ENCODE measurements at places on chromosomes 3 and 15.
A peak's percentile ranks its signal among the peaks of the same experiment; 100 is the strongest.

DNA sequence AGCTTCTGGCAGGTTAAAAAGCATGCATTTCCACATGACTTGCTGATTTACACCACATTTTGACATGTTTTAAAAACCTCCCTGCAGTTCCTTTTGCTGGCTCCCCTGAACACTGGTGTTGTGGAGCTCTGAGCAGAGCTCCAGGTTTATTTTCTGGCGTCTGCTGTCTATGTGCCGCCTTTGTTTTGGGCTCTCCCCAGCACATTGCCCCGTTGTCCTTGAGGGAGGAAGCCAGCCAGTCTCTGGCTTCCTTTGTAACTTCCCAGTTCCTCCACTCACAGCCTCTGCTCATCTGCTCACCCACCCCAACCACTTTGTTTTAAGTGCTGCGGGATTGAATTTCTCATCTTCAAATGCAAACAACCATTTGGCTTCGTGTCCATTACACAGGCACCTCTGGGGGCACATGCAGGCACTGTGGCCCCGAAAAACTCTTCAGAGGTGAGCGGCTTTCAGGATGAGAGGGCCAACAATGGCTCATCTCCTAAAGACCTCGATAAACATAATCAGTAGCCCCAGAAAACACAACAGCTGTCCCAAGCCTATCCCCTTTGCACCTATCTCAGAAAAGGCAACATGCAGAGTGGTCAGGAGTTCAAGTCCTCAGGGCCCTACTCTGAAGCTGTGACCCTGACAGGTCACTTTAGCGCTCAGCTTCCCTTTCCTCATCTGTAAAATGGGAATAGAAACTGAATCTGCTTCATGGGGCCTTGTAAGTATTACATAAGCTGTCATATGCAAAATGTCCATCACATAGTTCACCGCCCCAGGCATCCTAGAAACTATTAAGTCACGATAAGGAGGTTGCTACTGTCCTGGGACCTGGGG, 1.3 kb upstream of the MEF2A start:
- DNase-seq = no peak

DNA sequence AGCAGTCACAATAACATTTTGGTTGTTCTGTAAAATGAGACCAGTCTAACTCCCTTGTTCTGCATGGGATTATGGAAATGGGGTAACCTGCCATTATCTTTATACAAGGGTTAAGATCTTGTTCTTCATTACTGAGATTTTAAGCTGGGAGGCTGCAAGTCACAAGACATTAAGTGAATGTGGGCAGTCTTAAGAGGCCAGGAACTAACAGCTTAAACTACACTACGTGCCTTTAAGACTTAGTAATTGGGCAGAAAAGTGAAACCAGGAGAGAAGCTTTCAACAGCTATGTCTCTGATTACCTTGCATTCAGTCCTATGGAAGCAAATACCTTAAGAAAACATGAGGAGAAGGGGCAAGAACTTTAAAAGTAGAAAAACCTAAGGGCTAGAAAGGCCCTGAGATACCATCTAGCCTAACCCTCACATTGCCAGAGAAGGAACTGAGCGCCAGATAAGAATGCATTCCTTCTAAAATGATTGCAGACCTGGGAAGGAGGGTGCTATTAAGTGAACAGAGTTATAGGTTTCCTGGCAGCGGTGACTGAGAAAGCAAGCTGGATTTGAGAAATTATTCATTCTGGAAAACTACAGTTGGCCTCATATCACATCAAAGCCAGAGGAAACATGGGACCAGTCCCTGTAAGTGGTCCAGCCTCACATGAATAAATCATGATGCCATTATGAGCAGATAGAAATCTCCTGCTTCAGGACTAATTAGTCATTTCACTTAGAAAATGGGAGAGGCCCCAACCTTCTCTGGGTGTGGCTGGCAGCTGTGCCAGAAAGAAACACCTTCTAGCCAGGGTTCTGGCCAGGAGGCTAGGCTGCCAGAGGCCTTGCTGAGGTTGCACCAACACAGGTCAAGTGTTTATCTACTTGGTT, 32.9 kb downstream of the DAPK2 start:
- peak; percentile 47 for DNase-seq

GRCh38 chr3:179676081-179676480, 23.2 kb downstream of the USP13 start:
- DNase-seq = no peak

GRCh38 chr3:42593635-42594034, 3.0 kb downstream of the SS18L2 start:
- DNase-seq = no peak

GRCh38 chr15:51310064-51310463, 28.3 kb downstream of the CYP19A1 start:
- DNase-seq = no peak

DNA sequence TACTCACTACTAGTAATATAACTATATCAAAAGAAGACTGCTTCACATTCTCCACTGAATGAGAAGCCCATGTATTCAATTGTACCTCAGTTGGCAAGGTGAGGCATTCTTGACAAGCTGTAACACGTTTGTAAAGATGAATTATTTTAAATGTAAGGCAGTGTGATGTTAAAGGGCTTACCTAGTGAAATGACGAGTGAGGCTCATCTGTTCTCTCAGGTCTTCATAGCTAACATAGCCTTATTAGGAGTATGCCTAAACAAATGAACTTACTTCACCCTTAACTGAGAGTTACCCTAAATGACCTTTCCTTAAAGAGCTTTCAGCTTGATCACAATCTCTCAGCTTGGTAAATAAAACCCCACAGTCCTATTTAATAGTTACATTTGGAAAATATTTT, 127.3 kb downstream of the FEZF2 start:
- no peak for DNase-seq

DNA sequence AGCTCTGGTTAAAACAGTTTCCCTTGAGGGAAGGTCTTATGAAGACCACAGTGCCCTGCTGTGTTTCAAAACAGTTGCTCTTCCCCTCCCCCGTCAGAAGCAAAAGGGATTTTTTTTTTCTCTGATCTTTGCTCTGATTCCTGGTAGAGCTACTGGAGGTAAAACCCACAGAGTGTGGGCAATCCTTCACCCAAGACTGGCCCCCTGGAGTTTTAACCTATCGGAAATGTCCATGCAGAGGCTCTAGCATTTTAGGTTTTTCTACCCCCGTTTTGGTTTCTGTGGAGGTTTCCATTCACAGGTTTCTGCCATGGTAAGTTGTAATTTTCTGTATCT, 27.7 kb downstream of the GRM2 start:
- peak; percentile 54 for DNase-seq

- DNase-seq = no peak
These were observed 49.5 kb downstream of the TLE3 start for GRCh38 chr15:70048198-70048565.

DNA sequence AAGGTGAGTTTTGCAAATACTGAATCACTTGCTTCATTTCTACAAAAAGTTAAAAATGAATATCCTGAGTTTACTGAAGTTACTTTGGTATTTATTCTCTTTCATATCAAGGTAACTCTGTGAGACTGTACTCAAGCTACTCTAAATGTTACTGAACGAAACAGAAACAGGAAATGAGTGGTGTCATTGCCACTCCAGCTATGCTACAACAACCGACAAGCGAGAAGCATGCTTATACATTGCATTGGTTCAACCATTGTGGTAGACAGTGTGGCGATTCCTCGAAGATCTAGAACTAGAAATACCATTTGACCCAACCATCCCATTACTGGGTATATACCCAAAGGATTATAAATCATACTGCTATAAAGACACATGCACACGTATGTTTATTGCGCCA, 313.2 kb upstream of the THBS1 start:
- DNase-seq = peak; percentile 52

- DNase-seq = no peak
These were observed 437.9 kb downstream of the CHL1 start for GRCh38 chr3:634511-634910.

- no peak for DNase-seq
These were observed 31.0 kb downstream of the MITF start for GRCh38 chr3:69770219-69770618.

DNA sequence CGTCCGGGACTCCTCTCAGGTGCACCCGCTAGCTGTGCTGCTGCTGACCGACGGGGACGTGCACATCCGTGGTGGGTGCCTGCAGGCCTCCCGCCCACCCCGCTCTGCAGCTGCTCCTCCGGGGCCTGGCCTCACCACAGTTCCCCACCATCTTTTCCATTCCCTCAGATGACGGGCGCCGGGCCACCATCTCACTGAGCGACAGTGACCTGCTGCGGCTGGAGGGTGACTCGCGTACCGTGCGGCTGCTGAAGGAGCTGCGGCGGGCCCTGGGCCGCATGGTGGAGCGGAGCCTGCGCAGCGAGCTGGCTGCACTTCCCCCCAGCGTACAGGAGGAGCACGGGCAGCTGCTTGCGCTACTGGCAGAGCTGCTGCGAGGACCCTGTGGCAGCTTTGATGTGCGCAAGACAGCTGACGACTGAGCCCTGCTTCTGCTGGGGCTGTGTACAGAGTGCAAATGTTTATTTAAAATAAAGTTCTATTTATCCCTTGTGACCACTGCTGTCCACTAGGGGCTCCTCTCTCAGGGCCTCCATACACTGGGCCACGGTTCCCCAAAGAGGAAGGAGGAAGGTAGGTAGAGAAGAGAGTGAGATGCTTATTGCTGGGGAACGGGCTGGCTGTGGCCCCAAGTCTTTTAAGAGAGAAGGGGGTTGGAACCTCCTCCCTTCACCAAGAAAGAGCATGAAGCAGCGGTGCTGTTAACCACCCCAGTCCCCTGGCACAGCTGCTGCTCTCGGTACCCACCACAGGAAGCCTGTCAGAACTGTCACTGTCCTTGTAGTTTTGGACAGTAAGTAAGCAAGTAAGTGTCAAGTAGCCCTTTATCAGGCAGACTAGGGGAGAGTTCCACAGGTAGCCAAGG, 47.0 kb downstream of the DHX30 start:
- no peak for DNase-seq

DNA sequence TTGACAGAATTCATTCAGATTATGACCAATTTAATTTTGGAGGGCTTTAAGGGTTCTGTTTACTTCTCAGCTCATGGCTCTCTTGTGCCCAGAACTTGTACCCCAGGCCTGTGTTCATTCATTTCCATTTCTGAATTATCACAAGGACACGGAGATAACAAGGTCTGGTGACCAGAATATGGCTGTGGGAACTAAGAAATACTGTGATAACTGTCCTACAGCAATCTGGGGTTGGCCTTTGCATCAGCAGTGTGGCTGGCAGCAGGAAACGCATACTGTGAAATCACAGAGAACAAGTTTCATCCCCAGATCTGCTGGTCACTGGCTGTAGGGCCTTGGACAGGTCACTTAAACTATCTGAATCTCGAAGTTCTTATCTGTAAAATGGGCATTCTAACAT, 41.8 kb upstream of the TPM1 start:
- DNase-seq = no peak

GRCh38 chr3:185382154-185382553, 19.2 kb downstream of the MAP3K13 start:
- no peak for DNase-seq

DNA sequence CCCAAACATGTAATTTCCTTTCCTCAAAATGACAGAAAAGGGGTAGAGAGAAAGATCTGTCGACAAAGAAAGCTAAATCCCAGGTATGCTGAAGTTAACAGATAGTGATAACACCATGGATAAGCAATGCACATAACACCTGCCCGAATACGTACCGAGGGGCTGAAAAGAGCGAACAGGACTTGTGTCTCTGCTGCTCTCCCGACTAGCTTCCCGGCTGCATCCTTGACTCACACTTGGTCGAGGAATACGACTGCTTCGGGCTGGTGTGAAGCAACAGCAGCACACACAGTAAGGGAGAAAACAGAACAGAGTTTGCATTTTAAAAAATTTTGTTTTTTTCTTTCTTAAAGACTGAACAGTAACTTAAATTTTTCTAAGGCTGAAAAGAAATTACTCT, 136.4 kb downstream of the CLASP2 start:
- no peak for DNase-seq

DNA sequence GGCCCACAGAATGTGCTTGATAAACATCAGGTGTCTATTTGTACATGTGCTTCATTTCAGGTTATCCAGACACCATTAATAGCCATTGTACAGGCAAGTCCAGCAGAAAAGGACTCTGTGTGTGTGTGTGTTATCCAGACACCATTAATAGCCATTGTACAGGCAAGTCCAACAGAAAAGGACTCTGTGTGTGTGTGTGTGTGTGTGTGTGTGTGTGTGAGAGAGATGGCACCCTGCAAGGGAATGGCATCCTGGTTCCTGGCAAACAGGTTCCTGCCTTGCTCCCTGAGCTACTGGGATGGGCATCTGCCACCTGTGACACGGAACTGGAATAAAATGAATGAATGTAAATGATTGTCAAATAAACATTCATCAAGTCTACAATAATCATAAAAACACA, 11.7 kb downstream of the SUCLG2 start:
- no peak for DNase-seq

GRCh38 chr3:46468753-46469600, 4.3 kb upstream of the LTF start:
- no peak for DNase-seq

GRCh38 chr15:48191574-48192225, at the start of gene CTXN2:
CTXN2 (plus strand) TSS chr15:48191665; CDS start chr15:48201301, 9,636 bp downstream.
- no peak for DNase-seq

- no peak for DNase-seq
These were observed 26.6 kb upstream of the TAFA4 start for GRCh38 chr3:68958932-68959331.

- DNase-seq = no peak
These were observed 4.7 kb upstream of the DIS3L start for GRCh38 chr15:66288551-66289185.

DNA sequence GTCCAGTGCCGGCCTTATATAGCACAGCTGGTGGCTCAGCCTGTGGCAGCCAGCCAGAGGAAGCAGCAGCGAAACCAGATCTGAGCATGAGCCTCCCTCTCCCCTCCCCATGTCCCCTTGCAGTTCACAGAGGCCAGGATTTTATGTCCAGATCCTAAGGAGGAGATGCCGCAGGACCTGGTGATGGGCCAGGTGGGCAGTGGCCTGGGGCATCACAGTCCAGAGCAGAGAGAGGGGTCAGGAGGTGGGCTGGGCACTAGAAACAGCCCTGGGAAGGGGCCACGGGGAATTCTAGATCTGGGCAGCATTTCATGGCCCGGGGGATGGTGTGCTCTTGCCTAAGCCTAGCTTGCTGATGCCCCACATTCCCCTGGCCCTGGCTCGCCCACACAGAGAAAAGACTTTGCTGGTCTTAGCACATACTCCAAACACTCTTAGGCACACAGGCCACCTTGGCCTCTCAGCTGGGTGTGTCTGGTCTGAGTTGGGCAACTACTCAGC, 259 bp upstream of the CILP start:
- no peak for DNase-seq

GRCh38 chr3:98726084-98726483, 37.1 kb upstream of the ST3GAL6 start:
- no peak for DNase-seq

- peak; percentile 80 for DNase-seq
These were observed at the start of the genes SNRPN and SNURF for GRCh38 chr15:24954783-24955530. SNRPN (plus strand) TSS chr15:24954987; CDS start chr15:24974454, 19,467 bp downstream. SNURF (plus strand) TSS chr15:24954987; CDS start chr15:24955049, 62 bp downstream.

- no peak for DNase-seq
These were observed 744.2 kb upstream of the CFAP20DC start for GRCh38 chr3:59793976-59794375.

DNA sequence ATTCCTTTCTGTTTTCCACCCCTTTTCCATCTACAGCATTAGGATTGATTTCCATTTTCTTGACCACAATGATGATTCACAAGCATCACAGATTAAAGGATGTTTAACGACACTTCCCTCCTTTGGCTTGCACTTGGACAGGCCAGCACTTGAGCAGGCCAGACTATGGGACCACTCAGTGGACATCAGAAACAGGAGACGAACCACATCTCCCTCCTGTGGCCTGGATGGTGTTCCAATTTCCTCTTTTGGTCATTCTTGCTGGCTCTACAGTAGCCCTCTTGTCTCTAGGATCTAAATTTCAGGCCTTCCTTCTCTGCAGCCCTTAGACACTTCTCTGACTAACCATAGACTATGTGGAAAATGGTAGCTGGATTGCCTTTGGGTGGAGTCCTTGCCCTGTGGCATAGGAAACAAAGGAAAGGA, 78.8 kb upstream of the BOC start:
- DNase-seq = no peak

All from activated CD4-positive, alpha-beta T cell treated with anti-CD3 and anti-CD28 coated beads, Interleukin-10, Interleukin-2, amounts not matched to agents 100 ng/mL and 50 ng/mL, durations not matched to agents 16 hours and 8 hours (primary cell).